ENCODE measurements at places on chromosomes 12 and 14.

DNA sequence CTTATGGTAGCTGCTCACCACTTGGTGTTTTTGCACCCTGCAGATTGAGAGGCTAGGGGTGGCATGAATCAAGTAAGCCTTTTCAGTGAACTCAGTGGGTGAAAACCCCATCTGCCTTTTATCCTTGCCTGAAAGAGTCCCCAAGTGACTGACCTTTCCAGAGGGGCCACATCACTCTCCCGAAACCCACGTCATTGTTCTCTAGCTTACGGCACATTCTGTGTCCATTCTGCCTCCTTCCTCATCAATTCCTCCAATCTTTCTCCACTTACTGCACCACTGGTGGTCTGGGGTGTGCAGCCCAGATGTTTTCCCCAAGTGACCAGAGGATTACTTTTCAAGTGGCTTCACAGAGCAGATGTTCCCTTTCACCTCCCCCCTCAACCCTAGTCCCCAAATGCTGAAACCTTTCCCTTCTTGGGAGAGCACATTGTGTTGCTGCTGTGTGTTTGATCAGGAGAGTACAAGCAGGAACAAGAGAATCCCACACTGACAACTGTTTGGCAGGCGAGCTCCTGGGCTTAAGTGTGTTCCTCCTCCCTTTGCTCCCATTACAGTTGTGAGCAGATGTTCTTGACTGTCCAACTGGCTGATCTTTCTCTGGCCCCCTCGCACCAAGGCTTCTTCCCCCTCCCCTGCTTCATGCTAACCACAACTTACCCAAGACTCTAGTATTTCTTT lies 138.0 kb upstream of the IGF1 start:
- no peak for DNase-seq

- no peak for DNase-seq
Observed at GRCh38 chr14:95190857-95191256, 33.5 kb upstream of the DICER1 start.

GRCh38 chr12:114701104-114701414 lies 17.1 kb upstream of the TBX3 start:
- no peak for DNase-seq

GRCh38 chr14:71749613-71750238 lies 182.5 kb upstream of the RGS6 start:
- no peak for DNase-seq

GRCh38 chr12:21350975-21351374 lies 16.3 kb upstream of the SLCO1A2 start:
- DNase-seq: no peak

DNA sequence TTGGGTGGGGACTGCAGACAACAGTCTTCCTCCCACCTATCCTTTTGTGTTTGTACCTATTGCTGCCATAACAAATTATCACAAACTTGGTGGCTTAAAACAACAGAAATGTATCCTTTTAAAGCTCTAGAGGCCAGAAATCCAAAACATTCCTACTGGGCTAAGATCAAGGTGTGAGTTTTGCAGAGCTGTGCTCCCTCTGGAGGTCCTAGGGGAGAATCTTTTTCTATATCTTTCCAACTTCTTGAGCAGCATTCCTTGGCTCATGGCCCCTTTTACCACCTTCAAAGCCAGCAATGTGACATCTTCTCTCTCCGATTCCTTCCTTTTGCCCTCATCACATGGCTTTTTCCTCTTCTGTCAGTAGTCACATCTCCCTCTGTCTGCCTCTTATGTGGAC lies 190.6 kb downstream of the TTC8 start:
- DNase-seq: no peak

DNA sequence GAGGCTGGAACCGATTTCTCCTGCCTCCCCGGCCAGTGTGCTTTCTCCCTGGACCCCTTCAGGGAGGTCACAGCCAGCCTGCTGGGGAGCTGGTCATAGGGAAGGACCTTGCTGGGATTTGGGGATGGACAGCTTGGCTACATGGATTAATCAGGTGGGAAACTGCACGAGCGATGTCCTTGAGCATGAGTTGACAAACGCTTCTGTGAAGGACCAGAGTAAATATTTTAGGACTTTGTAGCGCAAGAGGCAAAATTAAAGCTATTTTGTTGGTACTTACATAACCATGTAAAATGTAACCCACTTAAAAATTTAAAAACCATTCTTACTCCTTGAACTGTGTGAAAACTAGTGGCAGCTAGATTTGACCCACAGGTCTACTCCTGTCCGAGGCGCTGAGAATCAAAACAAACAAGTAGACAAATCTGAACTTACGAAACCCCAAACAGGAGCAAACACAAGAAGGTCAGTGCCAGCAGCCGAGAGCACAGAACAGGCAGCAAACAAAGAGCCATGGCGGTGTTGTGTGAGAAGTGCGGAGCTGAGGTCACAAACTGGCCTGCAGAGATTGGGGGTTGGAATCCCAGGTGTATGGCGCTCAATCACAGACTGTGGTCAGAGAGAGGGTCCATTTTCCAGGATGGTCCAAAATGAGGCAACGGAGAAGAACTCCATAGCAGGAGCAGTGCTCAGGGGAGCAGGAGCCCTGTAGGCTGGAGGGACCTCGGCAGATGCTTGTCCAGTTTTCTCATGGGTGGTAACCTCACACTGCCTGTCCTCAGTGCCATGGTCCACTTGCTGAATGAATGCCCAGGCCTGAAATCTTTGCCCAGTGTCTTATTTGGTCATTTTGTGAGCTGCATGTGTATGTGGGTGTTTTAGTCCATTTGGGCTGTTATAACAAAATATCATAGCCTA lies 79.2 kb upstream of the CLMN start:
- no peak for DNase-seq

DNA sequence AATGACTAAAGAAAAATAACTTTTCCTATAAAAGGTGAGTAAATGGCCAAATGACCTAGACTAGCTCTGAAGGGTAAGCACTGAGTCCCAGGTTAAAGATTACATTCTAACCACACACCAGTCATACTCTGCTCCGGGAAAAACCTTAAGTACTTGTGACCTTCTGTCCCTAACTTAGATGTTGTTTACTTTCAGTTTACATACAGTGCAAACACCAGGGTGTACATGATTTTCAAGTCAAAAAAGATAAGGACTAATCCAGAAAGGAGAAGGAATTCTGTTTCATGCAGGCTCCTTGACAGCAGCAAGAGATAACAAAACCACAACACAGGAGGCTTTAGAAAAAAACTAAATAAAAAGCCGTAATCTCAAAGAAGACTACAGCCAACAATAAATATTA lies 174.2 kb downstream of the PPM1H start:
- no peak for DNase-seq

DNA sequence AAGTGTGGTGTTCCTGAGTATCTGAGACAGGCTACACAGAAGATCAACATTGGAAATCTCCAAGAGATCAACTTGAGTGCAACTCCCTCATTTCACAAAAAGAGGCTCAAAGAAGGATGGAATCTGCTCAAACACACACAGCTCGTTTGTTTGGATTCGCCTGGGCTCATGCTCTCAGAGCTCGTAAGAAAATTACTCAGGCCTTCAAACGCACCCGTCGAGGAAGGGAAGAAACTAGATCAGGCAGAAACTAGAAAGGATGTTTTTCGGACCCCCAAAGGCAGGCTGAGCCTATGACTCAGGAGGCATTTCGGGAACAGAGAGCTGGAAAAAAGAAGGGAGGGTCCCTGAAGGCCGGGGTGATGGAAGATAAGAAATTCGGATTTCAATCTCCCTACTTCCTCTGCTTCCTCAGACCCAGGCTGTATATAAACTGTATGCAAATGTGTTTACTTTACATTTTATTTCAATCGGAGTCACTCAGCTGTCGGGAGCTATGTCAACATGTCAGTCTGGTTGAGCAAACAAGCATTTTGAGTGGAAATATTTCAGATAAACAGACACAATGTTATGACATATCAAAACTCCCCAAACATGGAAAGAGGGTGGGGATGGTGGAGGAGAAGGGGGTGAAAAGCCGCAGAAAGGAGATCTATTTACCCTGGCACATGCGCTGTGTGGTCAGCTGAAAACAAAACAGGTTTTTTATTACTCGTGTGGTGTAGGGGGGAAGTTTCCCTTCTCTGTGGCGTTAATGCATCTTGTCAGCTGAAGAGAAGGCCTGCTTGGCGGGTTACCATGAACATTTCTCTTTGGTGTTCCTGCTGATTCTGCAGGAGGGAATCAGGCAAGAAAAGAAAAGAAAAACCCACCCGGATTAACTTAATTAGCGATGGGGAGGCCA lies 129.1 kb upstream of the TBX3 start:
- DNase-seq: no peak
